ENCODE measurements at places on chromosomes 1 and 21.

DNA sequence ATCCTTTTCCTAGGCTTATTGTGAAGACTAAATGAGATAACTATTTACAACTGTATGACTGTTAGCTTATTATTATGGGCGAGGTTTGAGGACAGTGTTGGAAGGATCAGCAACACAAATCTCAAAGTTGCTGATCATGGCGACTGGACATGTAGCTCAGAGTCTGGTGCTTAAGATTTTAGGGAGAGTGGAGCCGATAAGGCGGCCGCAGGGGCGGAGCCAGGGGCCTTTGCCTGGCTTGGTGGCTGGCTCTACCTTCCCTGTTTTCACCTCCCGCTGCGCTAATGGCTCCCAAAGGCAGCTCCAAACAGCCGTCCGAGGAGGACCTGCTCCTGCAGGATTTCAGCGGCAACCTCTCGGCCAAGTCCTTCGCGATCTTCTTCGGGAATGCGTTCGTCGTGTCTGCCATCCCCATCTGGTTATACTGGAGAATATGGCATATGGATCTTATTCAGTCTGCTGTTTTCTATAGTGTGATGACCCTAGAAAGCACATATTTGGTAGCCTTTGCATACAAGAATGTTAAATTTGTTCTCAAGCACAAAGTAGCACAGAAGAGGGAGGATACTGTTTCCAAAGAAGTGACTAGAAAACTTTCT is 45.5 kb downstream of the GIPC2 start:
- no peak for DNase-seq

DNA sequence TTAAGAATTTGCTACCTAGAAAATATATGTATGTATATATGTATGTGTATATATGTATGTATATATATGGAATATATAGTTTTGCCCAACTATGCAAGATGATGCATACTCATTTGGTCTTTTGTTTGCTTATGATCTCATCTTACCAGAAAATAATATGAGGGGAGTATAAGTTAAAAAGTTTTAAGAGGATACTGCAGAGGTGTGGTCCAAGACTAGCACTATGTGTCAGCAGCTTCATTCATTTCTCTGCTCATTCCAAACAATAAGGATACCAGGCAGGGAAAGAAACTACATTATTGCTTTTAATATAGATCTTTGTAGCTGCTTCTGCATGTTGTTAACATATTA is 22.8 kb downstream of the RCOR3 start:
- DNase-seq, result no peak

DNA sequence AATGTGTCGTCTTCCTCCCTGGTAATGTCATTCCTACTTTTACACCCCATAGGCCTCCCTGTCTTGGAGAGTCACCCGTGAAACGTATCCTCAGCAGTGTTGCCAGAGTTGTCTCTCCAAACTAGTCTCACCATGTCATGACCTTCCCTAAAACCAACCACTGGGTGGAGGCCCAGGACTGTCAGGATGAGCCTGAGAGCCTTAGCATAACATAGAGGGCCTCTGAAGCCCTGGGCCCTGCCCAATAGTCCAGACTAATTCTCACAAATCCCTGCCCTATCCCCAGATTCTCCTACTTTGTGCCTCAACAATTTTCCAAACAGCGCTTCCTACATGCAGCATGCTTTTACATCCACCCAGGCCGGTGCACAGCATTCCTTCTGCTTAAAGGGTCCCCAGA is 29.3 kb upstream of the HSD3B1 start:
- no peak for DNase-seq

DNA sequence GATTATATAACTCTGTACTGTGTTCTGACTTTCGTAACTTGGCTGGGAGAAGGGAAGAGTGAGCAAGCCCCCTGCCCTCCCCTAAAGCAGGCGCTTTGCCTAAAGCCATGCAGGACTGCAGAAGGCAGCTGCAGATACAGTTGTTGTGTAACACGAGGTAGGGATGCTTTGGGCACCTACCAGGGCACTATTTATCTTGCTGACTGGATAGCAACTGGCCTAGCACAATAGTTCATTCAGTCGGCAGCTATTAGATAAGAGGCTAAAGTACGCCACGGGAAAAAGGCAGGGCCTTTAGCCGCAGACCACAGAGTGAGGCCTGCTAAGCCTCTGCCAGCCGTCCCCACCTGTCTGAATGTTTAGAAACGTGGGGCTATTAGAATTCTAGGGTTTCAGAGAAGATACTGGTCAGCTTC is 80.9 kb downstream of the TTC3 start:
- DNase-seq, result no peak

- DNase-seq, result no peak
Measured at GRCh38 chr1:173163222-173163621, 43.9 kb downstream of the TNFSF4 start.

GRCh38 chr1:106608841-106609240 is 447.6 kb upstream of the PRMT6 start:
- no peak for DNase-seq

DNA sequence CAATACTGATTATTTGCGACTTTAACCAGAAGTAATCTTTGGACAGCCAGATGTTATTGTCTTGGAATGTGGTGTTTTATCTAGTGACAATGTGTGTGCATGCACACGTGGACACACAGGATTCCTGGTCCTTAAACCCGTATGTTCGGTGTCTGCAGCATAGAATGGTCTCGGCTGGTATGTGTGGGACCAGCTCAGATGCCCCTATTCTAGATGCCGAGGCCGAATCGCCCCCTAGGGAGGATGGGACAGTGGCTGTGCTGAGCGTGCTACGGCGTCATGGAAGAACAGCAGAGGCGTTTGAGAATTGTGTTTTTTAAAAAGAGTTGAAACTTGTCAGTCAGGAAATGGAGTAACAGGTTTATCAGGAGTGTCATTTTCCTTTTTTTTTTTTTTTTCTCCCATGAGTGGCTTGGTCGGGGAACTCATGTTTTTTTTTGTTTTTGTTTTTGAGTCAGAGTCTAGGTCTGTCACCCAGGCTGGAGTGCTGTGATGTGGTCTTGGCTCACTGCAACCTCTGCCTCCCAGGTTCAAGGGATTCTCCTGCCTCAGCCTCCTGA is 30.1 kb downstream of the SKI start:
- DNase-seq, result no peak

- no peak for DNase-seq
Measured at GRCh38 chr1:187266051-187266450, 437.3 kb downstream of the PLA2G4A start.

DNA sequence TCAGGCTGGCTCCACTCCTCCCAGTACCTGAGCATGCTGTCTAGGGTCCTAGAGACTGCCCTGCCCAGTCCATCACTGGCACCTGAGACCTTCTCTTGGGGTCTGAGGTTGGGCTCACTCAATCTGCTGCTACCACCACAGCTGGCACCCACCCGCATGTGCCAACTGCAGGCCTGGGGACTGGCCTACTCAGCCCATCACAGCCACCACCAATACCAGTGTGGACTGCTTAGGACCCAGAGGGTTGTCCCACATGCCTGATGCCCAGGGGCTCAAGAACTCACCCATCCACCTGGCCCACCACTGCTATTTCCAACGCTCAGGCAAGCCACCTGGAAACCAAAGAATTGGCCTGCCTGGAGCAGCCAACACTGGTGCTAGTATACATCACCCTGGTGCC is 63.5 kb downstream of the CYP4B1 start:
- no peak for DNase-seq

- DNase-seq, result no peak
Measured at GRCh38 chr1:215581896-215582295, 14.8 kb downstream of the KCTD3 start.

GRCh38 chr1:14112613-14113012 is 412.6 kb downstream of the PRDM2 start:
- no peak for DNase-seq

- no peak for DNase-seq
Measured at GRCh38 chr21:15164678-15165303, 100.0 kb upstream of the NRIP1 start.

DNA sequence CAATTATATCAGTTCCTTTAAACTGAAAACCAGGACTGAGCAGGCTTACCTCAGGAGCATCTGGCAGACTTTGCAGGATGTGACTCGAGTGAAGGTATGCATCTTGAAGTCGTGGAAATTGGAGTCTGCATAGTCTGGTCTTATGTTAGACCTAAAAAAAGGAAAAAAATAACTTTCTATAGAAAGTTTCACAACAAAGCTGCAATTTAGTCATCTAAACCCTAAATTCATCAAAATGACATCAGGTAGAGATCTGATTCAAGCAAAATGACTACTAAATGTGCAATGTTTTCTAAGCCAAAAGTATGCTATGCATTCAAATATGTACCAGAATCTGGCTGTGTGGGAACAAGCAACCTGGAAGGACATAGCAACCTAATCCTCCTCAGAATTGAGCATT is 260.1 kb downstream of the VAV3 start:
- DNase-seq, result no peak

DNA sequence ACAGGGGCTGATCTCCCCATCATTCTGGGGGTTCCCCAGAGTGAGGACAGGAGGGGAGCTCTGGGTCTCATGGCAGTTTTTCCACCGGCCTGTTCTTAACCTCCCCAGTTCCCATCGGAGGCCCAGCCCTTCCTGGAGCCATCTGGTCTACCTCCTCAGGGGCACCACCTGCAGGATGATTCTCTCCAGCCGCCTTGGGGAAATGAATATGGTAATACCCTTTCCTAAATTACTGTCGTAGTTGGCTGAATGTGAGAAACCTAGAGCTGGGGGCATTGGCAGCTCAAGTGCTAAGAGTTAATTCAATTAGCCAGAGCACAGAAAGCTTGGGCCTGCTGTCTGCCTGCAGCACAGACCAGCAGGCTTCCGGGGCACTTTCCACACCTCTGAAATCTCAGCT is 64.9 kb downstream of the TAS1R2 start:
- DNase-seq, result no peak

GRCh38 chr1:236204039-236204438 is 61.7 kb downstream of the GPR137B start:
- DNase-seq, result no peak

GRCh38 chr1:62599044-62599443 is 1.7 kb downstream of the ANGPTL3 start:
- DNase-seq, result no peak

- no peak for DNase-seq
Measured at GRCh38 chr1:36512842-36513241, 30.1 kb upstream of the CSF3R start.

DNA sequence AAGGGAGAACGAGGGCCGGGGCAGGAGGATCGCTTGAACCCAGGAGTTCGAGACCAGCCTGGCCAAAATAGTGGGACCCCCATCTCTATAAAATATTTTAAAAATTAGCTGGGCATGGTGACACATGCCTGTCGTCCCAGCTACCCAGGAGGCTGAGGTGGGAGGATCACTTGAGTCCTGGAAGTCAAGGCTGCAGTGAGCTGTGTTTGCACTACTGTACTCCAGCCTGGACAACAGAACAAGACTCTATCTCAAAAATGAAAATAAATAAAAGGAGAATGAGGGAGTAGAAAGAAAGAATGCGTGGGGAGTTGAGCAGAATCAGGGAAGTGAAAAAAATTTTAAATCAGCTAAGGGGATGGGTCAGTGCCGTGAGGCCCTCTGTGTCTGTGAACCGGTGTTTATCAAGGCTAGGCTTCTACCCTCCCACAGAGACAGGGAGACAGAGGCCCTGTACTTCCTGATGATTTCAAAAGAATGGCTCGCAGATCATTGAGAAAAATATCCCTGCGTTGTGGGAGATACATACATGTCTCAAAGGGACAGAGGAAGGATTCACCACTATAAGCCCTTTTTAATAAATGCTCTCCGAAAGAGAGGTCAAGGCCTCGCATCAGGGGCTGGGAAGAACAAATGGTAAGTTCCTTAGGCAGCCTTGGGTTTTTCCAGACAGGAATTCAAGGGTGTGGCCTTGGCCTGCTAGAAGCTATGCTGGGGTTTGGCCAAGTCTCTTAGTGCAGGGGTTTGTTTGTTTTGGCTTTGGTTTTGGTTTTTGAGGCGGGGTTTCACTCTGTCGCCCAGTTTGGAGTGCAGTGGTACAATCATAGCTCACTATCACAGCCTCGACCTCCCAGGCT is 20.7 kb downstream of the IL10RB start:
- no peak for DNase-seq

- DNase-seq, result no peak
Measured at GRCh38 chr1:10779841-10780240, 16.6 kb downstream of the CASZ1 start.

DNA sequence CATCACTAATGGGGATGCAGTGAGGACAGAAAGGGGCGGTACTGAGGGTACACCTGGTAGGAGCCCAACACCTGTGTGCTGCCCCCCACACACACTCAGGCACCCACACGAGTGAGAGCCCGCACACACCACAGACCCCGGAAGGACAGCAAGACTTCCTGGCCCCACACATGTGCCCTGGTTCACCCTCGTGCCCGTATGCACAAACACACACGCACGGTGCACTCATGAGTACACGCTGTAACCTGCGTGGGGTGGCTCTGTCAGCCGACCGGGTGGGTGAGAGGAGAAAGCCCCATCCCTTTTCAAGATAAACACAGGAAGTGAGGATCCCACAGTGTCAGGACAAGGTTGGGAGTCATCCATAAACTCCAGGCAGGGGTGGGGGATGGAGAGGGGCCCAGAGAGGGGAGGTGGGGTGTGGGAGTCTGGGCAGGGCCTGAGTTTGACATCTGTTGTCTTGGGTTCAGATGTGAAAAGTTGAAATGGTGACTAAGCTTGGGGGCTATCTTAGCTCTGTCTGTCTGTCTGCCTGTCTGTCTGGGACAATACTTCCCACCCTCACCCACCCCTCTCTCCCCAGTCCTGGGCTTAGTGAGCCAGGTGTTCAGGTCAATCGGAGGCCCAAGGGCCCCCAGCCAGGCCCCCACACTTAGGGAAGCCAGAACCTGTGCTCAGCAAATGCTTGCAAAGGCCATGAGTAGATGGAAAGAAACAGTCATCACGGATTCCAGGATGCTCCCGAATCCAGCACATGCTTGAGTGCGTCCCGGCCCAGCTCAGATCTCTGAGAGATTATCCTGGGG is 119.8 kb upstream of the ZBTB40 start:
- no peak for DNase-seq

DNA sequence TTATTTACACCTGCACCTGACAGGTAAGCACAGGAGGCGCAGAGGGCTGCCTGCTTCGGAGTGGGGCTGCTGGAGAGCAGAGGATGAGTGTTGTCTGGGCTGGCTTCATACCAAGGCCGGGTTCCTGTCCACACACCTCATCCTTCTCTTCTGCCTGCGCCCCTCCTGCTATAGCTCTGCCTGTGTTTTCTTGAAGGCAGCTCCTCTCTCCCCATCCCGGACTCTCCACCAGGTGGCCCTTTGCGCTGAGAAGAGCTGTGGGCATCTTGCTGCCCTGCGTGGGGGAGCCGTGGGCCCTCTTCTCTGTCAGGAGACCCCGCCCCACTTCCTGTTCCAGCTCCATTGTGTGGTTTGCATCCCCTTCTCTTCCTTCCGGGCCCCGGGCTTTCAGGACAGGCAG is 35.0 kb downstream of the ARHGEF10L start:
- no peak for DNase-seq

- no peak for DNase-seq
Measured at GRCh38 chr1:184260382-184260781, 126.4 kb upstream of the C1orf21 start.
